Fibroblast of the aortic adventitia (primary cell): ENCODE measurements at places on chromosomes 6 and 20.

- DNase-seq = no peak
Observed at GRCh38 chr6:134964451-134965203, 14.7 kb upstream of the ALDH8A1 start.

- DNase-seq = no peak
Observed at GRCh38 chr20:44084891-44085290, 102.1 kb downstream of the JPH2 start.

GRCh38 chr6:14540276-14540675 is 422.7 kb downstream of the CD83 start:
- DNase-seq = peak; percentile 81

GRCh38 chr6:4941782-4942672 is 61.8 kb downstream of the RPP40 start:
- DNase-seq = peak; percentile 96

- no peak for DNase-seq
Observed at GRCh38 chr20:59776626-59777330, 156.7 kb downstream of the SYCP2 start.

- DNase-seq = peak; percentile 77
Observed at GRCh38 chr6:12538881-12539357, 177.6 kb upstream of the PHACTR1 start.

- DNase-seq = no peak
Observed at GRCh38 chr6:965343-965742, 272.4 kb upstream of the EXOC2 start.

DNA sequence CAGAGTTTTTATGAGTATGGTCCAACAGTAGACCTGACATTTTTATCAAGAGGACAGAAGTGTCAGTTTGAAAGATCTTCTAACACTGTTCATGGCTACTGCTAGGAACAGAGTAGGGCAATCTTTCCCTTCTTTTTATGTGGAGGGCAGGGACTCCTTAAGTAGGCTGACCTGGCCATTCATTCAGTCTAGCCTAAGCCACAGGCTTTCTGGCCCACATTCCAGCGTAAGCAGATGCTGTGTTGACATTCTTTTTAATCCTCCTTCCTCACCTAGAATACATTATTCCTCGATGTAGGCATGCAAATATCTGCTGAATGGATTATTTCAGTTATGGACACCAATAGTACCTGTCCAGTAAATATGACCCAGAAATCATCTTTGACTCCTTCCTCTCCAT is 188.3 kb downstream of the ATXN1 start:
- DNase-seq = no peak

DNA sequence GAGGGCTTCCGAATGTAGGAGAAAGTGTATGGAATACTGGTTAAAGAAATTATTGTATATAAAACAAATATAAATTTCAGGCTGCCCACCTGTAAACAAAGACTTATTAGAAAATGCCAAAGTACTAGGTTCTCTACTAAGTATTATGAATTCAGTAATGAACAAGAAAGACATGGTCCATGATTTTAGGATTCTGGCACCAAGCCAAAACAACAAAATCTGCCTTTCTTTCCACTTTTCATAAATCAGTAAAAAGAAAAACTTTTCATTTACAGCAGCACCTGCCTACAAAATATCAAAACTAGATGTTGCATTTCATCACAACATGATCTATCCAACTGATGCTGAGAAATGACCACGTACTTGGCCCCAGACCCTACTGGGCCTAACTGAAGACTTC is 14.5 kb upstream of the SNRPB start:
- DNase-seq = no peak

GRCh38 chr6:93218096-93218495 is 201.3 kb downstream of the EPHA7 start:
- no peak for DNase-seq

DNA sequence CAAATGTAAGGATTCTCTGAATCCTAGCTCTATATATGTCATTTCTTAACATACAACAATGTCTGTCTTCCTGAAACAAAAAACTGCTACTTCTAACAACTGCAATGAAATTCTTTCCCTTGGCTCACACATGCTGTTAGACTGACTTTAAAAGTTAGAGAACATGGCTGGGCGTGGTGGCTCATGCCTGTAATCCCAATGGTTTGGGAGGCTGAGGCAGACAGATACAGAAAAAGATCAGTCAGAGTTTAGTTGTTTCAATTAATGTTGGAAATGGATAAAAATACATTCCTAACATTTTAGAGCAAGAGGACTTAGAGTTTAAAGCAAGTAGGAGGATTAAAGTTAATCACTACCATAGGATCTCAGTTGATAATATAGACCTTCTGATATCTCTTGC is 28.7 kb upstream of the KIAA1586 start:
- peak; percentile 27 for DNase-seq

DNA sequence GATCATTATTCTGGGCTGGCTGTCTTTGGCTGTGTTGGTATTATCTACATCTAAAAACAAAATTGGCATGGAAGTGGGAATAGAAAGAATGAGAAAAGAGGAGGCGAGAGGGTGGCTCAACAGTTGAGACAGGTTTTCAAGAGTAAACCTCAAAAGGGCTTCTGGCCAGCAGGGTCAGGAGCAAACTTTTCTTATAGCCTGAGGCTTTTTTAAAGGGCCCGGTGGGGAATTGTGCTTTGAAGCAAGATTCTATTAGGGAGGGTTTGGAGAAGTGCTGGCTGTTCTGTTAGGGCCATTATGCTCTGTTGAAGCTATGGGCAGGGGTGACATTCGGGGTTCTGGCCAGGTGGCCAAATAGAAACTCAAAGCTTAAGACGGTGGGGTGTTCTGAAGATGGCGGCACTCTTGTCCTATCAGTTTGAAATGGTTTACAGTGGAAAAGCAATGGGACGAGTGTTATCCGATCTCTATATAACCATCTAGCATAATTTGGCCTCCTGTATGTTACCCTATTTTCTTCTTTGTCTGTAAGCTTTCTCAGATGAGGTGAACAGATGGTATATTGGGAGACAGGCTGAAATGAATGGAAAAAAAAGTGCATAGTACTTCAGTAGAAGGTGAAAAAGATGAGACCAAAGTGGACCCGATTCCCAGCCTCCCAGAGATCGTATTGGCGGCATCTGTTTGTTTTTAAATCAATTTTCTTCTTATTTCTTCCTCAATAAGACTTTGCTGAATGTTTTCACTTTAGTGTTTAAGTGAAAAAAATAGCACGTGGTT is 132.1 kb upstream of the CNR1 start:
- no peak for DNase-seq

DNA sequence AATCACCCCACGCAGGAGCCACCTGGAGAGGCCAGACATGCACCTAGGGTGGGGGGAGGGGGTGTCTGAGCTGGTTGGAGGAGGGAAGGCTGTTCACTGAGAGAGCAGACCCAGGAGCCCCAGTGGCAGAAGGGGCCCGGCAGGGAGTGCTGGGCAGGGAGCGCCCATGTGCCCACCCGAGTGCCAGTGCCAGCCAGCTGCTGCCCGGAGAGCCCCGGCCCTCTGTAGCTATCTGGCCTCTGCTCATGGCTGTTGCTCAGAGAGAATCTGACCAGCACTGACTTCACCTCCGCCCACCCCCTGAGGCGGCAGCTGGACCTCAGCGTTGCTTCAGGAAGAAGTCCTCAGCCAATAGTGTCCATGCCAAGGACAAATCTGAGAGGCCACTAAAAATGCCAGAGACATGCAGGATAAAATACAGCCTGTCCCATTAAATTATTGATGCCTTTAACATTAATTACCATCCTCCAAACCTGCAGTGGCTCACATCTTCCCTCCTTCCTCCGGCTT is 22.8 kb downstream of the SLC17A9 start:
- DNase-seq = no peak

DNA sequence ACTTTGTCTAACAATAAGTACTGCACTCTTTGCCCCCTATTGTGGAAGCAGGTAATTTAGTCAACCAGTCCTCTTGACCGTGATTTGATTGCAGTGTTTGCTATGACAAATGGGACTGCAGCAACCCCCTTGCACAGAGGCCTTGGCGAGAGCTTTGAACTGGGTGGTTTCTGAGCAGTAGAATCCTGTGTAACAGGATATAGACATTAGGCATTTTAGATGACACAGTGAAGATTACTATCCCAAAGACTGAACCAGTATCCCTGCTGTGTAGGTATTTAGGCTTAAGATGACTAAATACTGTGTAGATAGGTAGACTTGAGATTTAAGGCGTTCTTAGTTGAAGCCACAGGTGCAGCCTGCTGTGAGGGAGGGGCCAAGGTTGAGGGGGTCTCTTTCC is 9.9 kb downstream of the DNMT3B start:
- DNase-seq = no peak

DNA sequence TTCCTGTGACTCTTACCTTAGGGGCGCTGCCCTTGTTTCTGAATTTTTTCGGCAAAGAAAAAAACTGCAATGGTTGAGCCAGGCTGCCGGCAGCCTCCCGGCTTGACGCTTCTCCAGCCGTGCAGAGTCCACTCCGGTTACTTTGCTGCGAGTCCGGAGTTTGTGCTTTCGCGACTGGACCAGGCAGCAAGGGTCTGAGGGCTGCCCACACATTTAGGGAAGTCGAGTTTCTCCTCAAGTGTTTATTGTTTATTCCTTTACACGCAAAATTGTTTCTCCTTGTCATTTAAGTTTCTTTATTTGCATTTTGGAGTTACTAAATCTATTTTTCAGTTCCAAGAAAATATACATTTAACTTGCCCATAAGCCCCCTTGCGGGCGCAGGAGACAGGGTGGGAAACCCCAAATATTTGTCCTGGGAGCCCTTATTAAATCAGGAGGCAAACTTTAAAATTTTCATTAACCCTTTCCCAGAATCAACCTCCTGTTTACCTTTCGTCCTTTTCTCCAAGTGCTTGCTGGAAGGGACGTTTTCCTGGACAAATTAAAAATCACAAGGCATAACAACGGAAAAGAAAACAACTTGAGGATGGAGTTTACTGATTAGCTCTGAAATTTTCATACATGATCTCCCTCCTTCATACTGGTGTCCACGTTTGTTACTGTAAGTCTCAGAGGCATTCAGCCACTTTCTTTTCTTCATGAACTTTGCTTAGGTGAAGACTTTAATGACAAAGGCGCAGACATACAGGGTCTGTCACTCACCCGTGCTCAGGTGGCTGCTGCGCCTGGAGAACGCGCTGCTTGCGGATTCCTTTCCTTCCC is 1.7 kb upstream of the PDE10A start:
- DNase-seq = peak; percentile 29

GRCh38 chr20:478949-479429 is 16.7 kb upstream of the TBC1D20 start:
- peak; percentile 80 for DNase-seq

DNA sequence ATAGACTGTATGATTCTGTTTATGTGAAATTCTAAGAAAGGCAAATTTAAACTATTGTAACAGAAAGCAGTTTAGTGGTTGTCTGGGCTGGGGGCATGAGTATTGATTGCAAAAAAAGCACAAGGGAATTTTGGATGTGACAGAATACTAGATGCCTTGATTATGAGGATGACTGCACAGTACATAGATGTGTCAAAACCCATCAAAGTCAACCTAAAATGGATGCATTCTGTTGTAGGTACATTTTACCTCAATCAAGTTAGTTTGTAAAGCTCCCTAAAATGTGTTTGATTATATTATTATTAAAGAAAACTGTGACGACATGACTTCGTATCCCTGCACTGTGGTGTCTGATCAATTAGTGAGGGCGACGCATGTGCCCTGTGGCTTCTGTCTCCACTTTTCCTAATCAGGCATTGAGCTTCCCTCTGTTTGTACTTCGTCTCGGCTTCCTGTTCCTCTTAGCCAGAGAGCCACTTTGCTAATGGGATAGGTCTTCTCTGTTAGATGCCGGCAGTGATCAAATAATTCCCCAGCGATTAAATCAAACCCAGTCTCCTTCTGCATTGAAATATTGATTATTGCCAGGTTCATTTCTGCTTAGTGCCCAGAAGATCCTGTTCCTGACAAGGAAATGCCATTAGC is 118.3 kb upstream of the GGTLC1 start:
- no peak for DNase-seq

GRCh38 chr6:154661768-154662167 is 71.4 kb upstream of the SCAF8 start:
- no peak for DNase-seq

DNA sequence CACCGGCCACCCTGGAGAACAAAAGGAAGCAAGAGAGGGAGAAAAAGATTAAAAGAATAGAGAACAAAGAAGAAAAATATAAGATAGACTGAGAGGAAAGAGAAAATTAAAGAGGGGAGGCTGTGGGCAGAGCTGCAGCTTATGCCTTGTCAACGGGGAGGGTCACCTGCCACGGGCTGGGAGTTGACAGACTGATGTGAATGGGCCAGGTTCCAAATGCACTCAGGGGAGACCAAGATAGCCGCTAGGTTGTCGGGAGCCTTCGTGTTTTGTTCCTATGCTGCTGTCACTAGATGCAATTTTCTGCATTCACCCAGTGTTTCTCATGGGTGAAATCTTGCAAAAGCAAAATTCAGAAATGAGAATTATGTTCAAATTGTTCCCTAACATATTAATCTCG is 119.6 kb upstream of the MTHFD1L start:
- no peak for DNase-seq

GRCh38 chr6:96613291-96613999 is 50.5 kb downstream of the FHL5 start:
- no peak for DNase-seq

DNA sequence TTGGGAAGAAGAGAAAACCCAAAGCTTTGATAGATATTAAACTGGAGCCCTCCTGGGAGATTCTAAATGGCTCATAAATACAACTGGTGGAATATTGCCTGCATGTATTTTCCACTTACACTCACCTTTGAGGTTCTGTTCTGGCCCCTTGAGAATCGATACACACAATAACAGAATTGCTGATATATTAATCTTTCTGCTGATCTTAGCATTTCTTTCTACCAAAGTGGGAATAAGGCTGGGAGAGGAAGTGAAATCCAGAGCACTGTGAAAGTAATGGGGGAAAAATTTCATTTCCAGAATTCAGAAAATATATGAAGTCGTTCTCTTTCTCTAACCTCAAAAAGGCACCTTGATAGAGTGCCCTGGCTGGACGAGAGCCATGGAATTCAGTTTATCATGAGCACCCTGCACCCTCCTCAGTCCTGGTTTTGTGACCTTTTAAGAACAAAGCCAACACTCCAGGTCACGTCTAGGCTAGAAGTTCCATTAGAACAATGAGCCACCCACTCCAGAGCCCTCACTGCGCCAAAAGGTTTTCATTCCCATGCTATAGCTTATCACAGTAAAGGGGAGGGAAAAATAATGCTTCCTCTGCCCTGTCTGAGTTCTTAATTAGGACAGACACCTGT is 244.5 kb downstream of the CD83 start:
- no peak for DNase-seq

DNA sequence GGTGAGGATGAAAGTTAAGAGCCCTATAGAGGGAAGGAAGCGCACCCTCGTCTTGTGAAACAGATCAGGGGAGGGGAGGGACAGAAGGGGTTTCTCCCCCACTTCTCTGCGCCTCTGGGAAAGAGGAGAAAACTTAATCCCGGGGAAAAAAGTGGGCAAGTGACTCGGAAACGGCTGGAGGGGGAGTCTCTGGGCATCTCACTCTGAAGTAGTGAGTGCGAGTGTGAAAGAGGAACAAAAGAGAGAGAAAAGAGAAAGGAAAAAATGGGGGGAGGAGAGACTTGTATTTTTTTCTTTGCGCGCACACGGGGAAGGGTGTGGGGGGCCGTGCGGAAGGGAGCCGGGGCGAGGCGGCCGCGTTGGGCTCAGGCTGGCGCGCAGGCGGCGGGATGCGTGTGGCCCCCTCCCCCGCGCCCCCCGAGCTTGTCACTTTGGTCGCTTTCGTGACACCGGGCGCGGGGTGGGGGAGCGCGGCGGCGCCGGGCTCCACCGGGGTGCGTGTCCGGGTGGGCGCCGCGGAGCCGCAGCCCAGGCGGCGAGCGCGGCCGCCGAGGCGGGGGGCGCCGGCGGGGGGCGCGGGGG is 454 bp downstream of the L3MBTL3 start:
- DNase-seq = no peak

- no peak for DNase-seq
Observed at GRCh38 chr6:90894285-90895130, 307.6 kb upstream of the MAP3K7 start.
